ENCODE measurements at places on chromosomes 4 and X.

DNA sequence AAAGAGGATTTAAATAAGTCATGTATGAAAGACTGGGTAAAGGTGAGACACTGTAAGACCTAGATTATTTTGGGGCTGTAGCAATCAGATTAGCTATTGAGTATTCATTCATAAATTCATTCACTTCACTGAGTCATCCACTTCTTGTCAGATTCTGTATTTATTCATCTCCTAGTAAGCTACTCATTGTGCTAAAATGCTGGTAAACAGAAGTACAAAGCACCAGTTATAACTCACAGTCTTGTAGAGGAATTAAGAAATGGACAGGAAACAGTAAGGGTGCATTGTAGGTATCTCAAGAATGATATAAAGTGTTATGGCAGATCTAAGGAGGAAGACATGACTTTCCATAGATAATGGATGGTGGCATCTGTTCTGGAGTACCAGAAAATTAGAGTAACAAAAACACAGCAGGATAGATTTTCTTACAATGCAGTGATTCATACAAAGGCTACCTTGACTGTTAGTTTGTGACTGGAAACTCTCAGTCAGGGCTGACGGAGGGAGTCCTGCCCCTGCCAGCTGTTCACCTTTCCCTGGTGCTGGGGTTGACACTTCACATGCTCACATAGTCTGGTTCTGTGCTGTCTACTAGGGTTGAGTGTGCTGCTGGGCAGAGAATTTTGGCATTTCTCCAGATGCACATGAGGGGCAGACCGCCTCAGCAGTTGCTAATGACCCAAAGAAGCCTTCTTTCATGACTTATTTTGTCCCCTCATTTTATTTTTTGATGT is 26.5 kb upstream of the HAND2 start:
- DNase-seq = no peak

- no peak for DNase-seq
Observed at GRCh38 chr4:128787509-128788311, 21.8 kb upstream of the JADE1 start.

DNA sequence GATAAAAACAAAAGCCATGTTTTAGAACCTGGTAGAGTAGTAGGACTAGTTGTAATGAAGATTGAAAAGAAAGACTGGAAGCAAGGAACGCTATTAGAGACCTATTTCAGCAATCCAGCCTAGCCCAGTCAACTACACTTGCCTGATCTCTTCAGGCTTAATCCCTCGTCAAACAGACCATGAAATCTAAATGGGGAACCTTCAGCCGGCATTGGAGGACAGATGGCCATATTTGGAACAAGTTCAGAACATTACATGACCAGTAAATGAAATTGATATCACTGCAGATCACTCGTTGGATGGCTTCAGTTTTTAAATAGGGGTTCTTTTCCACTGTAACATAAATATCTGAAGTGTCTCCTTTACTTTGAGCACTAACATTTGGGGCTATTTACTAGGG is 84.8 kb upstream of the WDR44 start:
- DNase-seq = no peak

DNA sequence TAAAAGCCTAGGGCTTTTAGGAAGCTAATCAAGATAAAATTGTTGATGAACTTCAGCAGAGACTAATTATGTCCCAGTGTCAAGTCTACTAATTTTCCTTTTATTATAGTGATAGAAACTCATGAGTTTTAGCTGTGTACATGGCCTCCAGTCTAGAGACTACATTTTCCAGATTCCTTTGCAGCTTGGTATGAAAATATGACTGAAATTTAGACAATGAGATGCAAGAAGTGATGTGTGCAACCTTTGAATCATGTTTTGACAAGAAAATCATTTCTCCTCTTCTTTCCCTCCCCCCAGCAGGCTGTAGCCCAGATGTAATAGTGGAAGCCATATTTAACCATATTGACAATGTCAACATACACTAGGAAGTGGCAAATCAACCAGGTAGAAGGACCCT is 30.3 kb upstream of the IL13RA2 start:
- DNase-seq = no peak

DNA sequence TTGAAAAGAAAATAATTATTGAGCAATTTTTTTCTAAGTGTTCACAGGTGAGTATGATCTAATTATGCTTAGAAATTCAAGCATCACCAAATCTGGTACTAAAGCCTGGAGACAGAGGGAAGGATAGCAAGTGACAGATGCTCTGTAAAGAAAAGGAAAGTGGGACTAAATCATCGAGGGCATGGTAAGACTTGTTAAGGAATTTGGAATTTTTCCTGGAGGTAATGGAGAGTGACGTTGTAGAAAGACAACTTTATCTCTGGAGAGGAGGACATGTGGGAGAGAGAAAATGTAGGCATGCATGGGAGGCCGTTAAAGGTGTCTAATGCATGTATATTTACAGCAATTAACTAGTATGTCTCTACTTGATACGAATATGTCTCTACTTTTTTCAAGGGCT is 333.2 kb upstream of the ATOH1 start:
- DNase-seq = no peak

DNA sequence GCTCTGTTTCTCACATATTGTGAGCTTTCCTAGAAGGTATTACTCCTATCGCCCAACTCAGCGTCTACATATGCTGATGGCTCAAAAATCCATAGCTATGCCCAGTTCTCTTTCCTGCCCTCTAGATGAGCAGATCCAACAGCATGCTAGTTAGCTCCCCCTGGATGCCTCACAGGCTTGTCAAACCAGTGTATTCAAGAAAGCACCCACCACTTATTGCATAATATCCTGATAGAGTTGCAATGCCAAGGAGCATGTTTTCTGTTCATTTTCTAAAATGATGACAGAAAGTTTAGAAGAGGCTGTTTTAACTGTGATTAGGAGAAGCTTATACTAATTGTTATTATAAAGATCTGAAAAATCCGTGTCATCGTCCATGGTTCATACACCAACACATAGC is 1.9 kb upstream of the PACRGL start:
- no peak for DNase-seq

DNA sequence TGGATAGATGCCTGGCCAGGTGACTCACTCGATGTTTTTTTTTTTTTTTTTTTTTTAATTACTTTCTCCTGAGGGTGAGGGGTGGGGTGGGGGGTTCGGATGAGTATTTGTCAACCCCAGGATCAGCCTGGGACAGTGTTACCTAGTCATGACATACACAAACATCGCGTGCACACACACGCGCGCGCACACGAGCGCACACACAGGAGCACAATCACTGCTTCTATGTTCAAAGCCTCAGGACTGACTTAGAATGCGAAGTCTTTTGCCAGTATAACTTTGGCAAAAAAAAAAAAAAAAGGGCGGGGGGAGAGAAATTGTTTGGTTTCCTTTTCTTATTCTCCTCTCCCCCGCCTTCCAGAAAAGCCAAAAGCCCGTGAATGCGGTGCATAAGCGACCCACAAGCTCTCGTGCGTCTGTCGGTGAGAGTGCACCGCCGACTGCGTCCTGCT is 115.0 kb upstream of the TEX13C start:
- DNase-seq = no peak

DNA sequence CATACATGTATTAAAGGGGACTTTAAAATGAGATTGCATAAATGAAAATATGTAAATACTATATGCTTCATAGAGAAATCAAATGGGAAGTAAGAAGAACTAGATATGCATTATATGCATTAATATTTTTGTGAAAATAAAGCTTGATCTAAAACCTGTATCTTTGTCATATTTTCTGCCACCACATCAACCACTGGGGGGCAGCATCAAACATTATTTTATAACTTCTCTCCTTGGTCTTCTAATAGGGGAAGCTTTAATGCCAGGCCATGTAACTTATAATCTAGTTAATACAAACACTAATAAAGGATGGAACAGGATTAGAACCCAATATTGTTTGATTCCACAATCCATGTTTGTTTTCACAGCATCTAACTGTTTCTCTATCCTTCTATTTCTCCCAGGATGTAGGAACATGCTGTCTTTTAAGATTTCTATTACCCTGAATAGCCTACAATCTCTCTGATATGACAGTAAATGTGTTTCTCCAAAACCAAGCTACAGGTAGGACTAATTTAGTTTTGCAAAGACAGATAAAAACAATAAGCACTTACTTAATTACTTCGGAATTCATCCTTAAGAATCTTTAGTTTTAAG is 10.0 kb downstream of the QRFPR start:
- no peak for DNase-seq

DNA sequence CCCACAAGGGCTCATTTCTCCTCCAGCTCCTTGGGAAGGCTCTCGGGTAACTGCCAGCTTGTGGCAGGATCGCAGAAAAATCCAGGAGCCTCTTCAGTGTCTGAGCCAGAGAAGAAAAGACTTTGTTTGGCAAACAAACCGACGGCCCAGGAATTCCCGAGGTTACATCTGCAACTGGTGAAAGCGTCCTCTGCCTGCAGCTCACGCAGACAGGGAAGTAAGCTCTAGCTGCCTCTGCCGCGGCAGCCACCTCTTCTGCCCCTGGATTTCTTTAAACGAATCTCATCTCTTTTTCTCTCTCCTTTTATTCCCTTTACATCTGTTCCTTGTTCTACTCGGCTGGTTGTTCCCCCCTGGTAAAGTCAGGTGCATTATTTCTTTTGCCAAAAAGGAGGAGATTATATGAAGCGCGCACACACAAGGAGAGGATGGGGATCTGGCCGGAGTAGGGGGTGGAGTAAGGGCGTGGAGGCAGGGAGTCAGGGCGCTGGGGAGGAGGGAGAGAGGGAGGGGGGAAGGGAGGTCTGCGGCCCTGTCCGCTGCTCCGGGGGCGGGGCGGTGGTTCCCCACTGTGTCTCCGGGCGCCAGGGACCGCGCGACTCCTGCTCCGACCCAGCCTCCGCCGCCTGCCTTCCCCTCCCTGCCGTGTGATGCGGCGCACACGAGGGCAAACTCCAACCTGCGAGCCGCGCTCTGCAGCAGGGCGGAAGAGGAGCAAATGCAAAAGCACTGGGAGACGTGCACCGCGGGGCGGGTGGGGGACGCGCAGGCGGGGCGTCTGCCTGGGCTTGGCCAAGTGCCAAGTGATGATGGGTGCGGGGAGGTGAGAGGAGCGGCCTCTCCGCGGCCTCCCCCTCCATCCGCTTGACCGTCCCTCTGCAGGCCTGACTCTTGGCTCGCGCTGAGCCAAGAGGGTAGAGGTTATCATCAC is at the start of gene DCHS2:
Gene DCHS2, minus strand, starts transcription at position 459 of the 931 bp plus-strand sequence. Its CDS starts 444 bp downstream, at position 15.
- DNase-seq = no peak

DNA sequence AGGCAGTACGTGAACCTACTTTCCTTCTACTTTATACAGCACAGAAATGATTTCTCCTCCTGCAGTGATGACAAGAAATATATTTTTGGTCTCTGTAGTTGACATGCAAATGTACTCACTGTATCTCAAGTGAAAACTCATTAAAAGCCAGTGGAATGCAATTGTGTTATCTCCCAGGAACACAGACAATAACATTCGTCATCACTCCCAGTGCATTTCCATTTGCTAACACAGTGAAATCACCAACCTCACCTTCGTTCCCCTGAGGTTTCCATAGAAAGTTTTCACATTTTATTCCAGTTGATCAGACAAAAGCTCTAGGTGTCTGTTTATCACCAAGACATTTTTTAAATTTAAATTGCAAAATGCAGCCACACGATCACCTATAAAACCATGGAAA is 2.5 kb upstream of the SPANXD start:
- no peak for DNase-seq

DNA sequence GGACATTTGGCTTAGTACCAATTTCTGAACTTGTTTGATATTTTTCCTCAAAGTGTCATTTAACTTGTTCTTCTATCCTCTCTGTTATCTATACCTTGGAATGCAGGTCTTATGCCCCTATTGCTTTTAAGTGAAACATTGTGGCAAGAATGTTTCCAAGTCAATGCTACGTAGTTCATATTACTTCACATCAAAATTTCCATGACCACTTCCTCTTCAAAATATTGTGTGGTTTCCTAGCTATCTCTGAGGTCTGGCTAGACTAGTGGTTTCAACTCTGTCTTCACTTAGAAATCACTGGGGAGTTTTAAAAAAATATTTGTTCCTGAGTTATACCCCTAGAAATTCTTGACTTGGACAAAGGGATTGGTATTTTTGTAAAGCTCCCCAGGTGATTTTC is 20.2 kb upstream of the RASGEF1B start:
- no peak for DNase-seq

DNA sequence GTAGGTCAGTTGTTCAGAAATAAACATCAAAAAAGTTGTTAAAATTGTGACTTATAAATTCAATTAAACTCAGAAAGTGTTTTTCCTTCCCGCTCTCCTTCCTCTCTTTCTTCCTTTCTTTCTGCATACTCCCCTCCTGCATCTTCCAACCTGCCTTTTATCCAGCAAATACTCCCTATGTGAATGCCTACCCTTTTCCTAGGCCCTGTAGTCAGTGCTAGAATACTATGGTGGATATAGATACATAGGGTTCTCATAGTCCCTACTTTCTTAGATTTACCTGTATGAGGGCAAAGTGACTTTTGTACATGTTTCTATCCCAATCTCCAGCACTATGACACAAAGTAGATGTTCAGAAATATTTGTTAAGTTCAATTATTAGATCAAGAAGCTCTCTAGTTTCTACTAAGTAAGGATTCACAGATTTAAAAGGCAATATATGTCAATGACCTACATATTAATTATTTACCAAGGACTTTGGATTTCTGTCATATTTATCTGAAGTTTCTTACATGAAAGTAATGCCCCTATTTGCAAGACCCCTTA is 732 bp downstream of the SULT1E1 start:
- DNase-seq = no peak

GRCh38 chr4:158350161-158350560 is 139.9 kb downstream of the TMEM144 start:
- no peak for DNase-seq

DNA sequence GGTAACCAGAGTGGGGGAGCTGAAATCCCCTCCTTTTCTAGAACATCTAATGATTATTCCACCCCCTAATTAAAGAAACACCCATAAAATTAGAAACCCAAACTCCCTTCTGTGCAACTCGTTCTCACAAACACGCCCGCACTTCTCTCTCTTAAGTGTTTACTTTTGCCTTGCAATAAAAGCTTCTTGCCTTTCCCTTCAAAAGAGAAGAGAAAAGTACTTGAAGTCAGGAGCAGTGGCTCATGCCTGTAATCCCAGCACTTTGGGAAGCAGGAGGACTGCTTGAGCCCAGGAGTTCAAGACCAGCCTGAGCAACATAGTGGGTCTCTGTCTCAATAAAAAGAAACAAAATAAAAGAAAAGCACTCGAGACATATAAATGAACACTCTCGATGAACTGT is 3.6 kb upstream of the GPR173 start:
- DNase-seq = no peak

DNA sequence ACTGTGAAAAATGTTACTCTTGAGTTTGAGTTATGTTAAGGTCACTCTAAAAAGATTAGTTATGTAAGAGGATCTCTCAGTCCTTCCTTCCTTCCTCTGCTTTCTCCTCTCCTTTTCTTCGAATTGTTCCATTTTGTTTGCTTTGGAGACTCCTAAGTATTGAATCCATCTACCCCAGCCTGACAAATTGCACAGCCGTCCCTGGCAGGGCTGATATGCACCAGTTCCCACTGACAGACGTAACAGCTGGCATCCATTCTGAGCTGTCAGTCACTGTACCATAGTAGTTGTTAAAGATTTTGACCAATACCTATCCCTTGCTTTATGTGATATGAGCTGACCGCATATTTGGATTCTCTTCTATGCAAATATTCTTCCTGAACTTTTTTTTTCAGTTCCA is 210.7 kb upstream of the IGFBP7 start:
- DNase-seq = no peak

Measured in NCI-H187 (cell line).